Activated naive CD8-positive, alpha-beta T cell treated with anti-CD3 and anti-CD28 coated beads for 36 hours (primary cell): ENCODE measurements at places on chromosomes 6 and 20. TPM values are rescaled to one million over a fixed set of nuclear protein-coding genes. Genes with fewer than 3 reads are reported as not detected.

KCNQ2 gene
- 0.19 TPM for total RNA-seq

OPRL1 gene
- 0.16 TPM for total RNA-seq

- no peak for DNase-seq
Measured at GRCh38 chr20:21981179-21981578, 275.7 kb downstream of the PAX1 start.

TMEM151B gene
- total RNA-seq: not detected

- DNase-seq: peak; percentile 97
Measured at GRCh38 chr20:58388882-58389323, at the start of gene VAPB. Gene VAPB, plus strand, starts transcription at chr20:58389229. Its CDS starts 231 bp downstream, at chr20:58389460.

- DNase-seq: no peak
Measured at GRCh38 chr20:49424536-49424935, 57.9 kb downstream of the KCNB1 start.

GRCh38 chr20:13295637-13296036 lies 74.6 kb downstream of the ISM1 start:
- no peak for DNase-seq

BPI gene
- not detected for total RNA-seq

CTCFL gene
- total RNA-seq: not detected

GRCh38 chr6:62246087-62246486 lies 39.9 kb downstream of the KHDRBS2 start:
- no peak for DNase-seq

DNA sequence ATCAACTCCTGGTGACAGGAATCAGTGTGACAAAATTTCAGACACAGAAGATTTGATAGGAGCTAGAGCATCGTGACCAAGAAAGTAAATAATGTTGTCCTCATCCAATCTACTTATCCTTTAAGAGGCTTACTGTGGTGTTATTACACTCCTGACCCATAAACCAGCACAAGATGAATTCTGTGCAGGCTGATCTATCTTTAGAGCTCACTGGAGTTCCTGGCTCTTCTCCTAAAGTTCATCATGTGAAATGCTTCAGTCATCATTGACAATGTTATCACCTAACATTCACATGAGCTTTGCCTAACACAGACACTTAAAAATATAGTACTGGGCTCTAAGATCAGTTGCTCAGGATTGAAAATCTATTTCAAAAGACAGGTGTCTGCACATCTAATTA lies 271.0 kb upstream of the HSF2 start:
- no peak for DNase-seq

DNA sequence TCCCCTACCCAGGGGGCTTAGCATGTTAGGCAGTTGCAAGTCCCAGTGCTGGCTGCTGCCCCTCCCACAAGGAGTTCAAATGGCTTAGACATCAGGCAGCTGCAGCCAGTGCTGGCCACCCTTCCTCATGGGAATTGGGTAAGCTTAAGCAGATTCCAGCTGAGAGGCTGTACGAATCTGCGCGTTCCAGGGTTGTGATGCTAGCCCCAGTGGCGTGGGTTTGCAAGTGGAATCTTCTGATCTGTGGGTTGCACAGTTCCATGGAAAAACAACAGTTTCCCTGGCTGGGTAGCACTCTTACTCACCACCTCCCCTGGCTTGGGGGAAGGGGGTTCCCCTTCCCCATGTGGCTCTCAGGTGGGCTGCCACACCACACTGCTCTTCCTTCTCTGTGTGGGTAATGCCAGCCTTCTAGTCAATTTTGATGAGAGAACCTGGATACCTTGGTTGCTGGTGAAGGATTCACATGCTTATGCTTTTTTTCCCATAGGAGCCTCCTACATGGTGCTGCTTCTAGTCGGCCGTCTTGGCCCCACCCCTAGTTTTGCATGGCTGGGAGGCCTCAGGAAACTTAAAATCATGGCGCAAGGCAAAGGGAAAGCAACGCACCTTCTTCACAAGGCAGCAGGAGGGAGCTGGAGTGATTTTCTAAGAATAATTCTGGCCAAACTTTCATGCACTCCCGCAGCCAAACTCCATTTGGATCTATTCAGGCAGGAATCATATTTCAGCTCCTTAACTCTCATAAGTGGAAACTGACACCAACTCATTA lies 13.0 kb downstream of the DYNLT2 start:
- no peak for DNase-seq

- DNase-seq: no peak
Measured at GRCh38 chr20:36548006-36548315, 6.6 kb downstream of the MYL9 start.

GPLD1 gene
- total RNA-seq: 1.1 TPM

DNA sequence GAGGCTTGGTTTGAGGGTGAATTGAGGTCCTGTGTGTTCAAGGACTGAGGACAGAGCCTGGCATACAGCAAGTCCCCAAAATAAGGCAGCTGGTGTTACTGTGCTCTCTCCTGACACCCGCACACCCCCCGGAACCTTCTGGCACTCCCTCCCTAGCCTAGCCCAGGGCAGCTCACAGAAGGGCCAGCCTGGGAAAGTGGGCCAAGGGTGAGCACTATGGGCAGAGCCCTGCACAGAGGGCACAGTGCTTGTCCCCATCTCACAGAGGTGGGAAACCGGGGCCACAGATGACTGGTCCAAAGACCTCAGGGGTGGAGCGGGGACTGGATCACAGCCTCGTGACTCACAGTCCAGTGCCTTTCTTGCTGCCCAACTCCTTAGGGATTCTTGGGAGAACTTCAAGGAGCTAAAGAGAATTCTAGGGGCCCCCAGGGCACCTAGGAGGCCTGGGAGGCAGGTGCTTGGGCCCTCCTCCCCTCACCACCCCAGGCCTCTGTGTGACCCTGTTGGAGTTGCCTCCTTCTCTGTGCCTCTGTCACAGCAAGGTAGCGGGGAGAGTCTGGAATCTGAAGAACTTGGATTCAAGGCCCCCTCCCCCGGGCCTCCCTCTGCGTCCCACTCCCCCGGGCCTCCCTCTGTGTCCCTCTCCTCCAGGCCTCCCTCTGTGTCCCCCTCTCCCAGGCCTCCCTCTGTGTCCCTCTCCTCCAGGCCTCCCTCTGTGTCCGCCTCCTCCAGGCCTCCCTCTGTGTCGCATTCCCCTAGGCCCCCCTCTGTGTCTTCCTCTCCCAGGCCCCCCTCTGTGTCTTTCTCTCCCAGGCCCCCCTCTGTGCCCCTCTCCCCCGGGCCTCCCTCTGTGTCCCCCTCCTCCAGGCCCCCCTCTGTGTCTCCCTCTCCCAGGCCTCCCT lies 13.5 kb downstream of the DLGAP4 start:
- no peak for DNase-seq

DNA sequence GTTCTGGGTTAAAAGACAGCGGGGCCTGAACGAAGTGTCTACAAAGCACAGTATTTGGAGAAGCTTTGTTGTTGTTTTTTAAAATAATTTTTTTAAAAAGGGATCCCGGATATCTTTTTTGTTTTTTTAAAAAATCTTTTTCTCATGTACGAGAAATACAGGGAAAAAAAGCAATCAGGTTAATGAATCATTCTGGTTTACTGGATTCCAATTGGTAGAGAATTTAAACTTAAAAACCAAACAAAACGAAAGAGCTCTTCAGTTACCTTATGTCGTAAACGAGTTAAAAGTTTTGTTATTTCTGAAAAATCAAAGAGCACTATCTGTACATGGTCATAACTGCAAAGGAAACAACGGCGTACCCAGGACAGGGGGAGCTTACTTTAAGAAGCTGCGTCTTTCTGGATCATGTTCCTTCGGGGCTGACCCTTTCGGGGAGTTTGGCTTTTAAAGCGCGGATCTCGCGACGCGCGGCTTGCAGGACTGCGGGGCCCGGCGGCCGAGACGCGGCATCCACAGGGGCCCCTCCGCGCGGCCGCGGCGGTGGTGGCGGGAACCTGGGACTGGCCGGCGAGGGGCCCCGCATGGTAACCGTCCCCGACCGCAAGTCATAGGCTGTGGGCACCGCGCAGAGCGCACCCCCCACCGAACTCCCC lies 927 bp downstream of the IL20RA start:
- peak; percentile 1 for DNase-seq

- no peak for DNase-seq
Measured at GRCh38 chr20:47031004-47031403, 136.4 kb downstream of the EYA2 start.

ARHGAP40 gene
- not detected for total RNA-seq

HELZ2 gene
- total RNA-seq: 22.6 TPM

DNA sequence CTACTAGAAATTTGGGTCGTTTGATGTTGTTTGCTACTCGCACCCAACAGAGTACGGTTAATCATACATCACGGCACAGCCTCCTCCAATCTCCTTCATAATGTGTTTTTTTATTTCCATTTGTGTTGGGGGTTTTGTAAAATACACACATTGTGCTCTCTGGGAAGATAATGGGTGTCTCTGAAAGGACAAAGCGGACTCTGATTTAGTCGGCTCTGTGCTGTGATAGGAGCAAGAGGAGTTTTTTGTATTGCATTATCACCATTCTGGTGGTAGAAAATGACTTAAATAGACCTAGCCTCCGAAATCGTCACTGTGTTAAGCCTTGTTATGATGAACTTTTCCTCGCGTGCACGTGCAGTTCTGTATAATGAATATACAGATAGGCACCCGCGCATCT lies 196.3 kb downstream of the CDH4 start:
- DNase-seq: no peak

KAT14 gene
- 16.7 TPM for total RNA-seq

- peak; percentile 40 for DNase-seq
Measured at GRCh38 chr6:41182069-41183034, 18.6 kb downstream of the TREML2 start.

GRCh38 chr6:34970957-34971356 lies 81.9 kb downstream of the ANKS1A start:
- no peak for DNase-seq

DNA sequence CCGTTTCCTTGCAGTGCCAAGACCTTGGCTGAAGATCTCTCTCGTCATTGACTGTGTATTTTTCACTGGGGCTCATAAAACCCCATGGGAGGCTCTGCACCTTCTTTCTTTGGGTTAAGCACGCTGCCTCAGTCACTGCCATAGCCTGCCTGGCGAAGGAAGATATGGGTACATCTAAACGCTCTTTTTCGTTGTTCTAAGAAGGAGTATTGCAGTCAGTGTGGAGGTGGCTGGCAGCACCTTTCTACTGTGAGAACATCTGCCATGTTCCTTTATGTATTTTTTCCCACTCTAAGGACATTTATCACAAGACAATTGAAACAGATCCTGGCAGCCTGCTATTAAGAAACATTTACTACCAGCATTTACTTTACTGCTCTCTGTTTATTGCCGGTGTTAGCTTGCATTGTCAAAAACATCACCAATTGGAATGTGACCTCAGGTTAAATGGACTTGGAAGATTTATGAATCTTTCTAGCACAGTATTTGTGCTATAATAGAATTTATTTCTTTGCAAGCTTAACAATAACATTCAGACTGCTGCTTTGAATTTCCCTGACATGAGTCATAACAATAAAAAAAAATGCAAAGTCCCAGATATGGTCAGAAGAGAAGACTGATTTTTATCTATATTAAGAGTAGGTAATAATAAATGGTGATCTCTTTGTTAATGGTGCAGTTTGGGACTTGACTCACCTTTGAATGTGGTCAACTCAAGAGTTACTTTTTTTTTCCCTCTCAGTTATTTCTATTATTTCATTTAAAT lies 62.2 kb upstream of the CLDN20 start:
- no peak for DNase-seq

- no peak for DNase-seq
Measured at GRCh38 chr6:159089909-159090308, 45.1 kb upstream of the TAGAP start.

DNA sequence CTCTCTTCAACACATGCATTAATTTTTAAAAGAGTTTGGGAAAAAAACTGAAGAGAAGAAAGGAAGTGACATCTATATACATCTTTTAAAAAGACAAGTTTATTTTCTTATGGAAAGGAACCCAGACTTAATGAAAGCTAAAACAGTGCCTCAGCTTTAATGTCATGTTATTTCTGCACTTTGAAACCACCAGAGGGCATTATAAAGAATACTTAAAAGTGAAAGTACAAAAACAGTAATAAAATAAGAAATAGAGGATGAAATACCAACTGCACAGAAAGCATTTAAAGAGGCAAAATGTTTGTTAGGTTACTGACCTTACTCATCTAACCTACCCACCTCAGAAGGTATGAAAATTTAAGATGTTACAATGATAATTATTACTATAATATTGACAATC lies 98.8 kb downstream of the HUS1B start:
- DNase-seq: no peak

MAPK13 gene
- total RNA-seq: 53.5 TPM

KIAA0408 gene
- 3.1 TPM for total RNA-seq

DNA sequence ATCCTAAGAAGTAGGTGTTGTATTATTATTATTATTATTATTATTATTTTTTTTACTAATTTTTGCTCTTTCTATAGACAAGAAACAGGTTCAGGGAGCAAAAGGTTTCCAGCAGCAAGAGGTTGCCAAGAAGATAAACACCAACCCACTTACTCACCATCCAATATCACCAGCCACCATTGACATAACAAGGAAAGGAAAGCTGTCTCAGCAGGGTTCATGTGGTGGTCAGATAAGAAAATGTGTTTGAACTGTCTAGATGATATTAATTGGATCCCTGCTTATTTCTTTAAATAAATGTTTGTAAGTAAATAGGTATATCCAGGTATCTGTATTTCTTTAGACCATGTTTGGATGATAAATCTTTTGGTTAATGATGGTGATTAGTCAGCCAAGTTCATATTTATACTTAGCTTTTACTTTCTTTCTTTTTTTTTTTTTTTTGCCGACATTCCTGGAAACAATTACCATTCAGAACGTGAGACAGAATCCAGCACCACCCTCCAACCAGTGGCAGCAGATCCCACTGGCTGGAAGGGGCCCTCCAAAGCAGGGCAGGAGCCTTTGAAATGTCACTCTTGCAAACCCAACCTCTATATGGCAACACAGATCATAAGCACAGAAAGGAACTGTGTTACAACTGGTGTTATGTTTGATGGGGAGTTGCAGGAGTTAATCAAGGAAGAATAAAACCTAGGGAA lies 139.2 kb upstream of the ECI2 start:
- no peak for DNase-seq

GRCh38 chr6:25558155-25558817 lies 93.7 kb upstream of the SCGN start:
- no peak for DNase-seq

DNA sequence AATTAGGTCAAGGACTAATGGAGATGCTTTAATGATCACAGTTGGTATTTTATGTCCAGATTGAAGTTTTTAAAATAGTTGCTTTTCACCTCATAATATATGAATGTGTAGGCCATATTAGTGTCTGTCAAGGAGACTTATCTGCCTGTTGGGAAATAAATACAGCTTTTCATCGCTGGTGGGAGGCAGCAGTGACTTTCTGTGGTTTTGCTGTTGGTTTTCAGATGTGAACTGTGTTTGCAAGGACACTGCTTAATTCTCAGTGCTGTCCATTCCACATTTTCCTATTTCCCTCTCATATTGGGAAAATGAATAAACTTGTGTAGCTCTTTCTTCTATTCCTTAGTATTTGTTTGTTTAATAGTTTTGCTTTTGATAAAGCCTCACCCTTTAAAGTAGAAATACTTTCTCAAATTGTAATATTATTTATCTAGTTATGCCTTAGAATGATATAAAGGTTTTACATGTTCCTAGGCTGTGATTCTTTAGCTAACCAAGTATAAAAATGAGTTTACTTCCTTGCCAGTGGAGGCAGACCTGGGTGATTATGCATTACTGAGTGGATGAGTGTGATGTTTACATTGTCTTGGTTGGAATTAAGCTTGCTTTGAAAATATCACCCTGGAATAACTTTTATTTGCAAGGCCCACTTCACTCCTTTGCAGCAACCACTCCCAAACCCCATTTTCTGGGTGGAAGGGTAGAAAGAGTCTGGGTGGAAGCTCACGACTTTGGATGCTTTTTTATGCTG lies 3.3 kb downstream of the PLCB4 start:
- no peak for DNase-seq
